A549 treated with CpdA at 1 μM for 4 hours (cell line): ENCODE measurements at places on chromosomes 4 and X. TPM values are rescaled to one million over a fixed set of nuclear protein-coding genes. Genes with fewer than 3 reads are reported as not detected.

Gene MAGEA1
- 0.08 to 0.17 TPM (median 0.14 TPM) in 5 replicates for total RNA-seq

Gene EDNRA
- 0.30 to 0.55 TPM (median 0.35 TPM) in 5 replicates for total RNA-seq

Gene KLHL4
- 2.8 to 3.6 TPM (median 3.2 TPM) in 5 replicates for total RNA-seq

Gene SSX2
- total RNA-seq: not detected in 5 replicates

Gene P2RY4
- 0.03 TPM in 1 of 5 replicates, not detected in the others for total RNA-seq

Gene CSAG1
- total RNA-seq: 0.18 to 0.37 TPM (median 0.27 TPM) in 4 of 5 replicates, not detected in the other

Gene CT45A5
- total RNA-seq: 0.05 TPM in 1 of 5 replicates, not detected in the others

Gene TMSB4X
- total RNA-seq: 5,375 to 7,948 TPM (median 5,971 TPM) in 5 replicates

Gene NRK
- total RNA-seq: not detected in 5 replicates

Gene NAP1L2
- total RNA-seq: 1.2 to 1.3 TPM (median 1.3 TPM) in 5 replicates

Gene SPATA18
- 3.8 to 5.1 TPM (median 4.5 TPM) in 5 replicates for total RNA-seq

Gene MAGEA8
- not detected in 5 replicates for total RNA-seq

Gene PLXNB3
- 3.0 to 4.1 TPM (median 3.7 TPM) in 5 replicates for total RNA-seq

Gene GPAT3
- total RNA-seq: 44.0 to 49.0 TPM (median 47.2 TPM) in 5 replicates

Gene PAGE2
- not detected in 5 replicates for total RNA-seq

Gene F11
- total RNA-seq: not detected in 5 replicates

Gene TNIP3
- total RNA-seq: 0.23 to 0.72 TPM (median 0.56 TPM) in 5 replicates

Gene AWAT2
- total RNA-seq: not detected in 5 replicates

Gene CDS1
- total RNA-seq: 0.56 to 0.85 TPM (median 0.80 TPM) in 5 replicates

Gene GLRB
- total RNA-seq: 0.78 to 1.1 TPM (median 0.91 TPM) in 5 replicates

Gene SPACA5B
- not detected in 5 replicates for total RNA-seq

Gene BGN
- 0.06 to 0.10 TPM in 2 of 5 replicates, not detected in the others for total RNA-seq

Gene DAPP1
- not detected in 5 replicates for total RNA-seq

Gene MAGEC3
- not detected in 5 replicates for total RNA-seq

Gene MGAT4D
- not detected in 5 replicates for total RNA-seq

Gene EREG
- total RNA-seq: 38.9 to 59.7 TPM (median 44.5 TPM) in 5 replicates

Gene HSFX2
- 0.08 TPM in 1 of 5 replicates, not detected in the others for total RNA-seq

Gene VSIG4
- not detected in 5 replicates for total RNA-seq

Gene IDS
- total RNA-seq: 99.6 to 116 TPM (median 110 TPM) in 5 replicates

Gene RTL5
- 2.3 to 2.6 TPM (median 2.5 TPM) in 5 replicates for total RNA-seq

Gene ADGRG4
- total RNA-seq: not detected in 5 replicates

Gene XKRX
- 0.16 to 0.30 TPM (median 0.26 TPM) in 5 replicates for total RNA-seq

Gene MAGEA11
- total RNA-seq: 0.02 TPM in 1 of 5 replicates, not detected in the others

Gene NDP
- not detected in 5 replicates for total RNA-seq

Gene NSUN7
- total RNA-seq: 0.14 to 0.53 TPM (median 0.30 TPM) in 5 replicates

Gene CT55
- not detected in 5 replicates for total RNA-seq

Gene MAOB
- total RNA-seq: 0.07 to 0.27 TPM (median 0.15 TPM) in 5 replicates

Gene PAGE4
- not detected in 5 replicates for total RNA-seq

Gene TBC1D19
- total RNA-seq: 2.8 to 4.0 TPM (median 3.3 TPM) in 5 replicates

Gene RNF175
- total RNA-seq: not detected in 5 replicates
